AG20443 (cell line): ENCODE measurements at places on chromosomes 1 and 21.

- DNase-seq: no peak
Measured at GRCh38 chr1:216144661-216145450, 278.4 kb downstream of the USH2A start.

DNA sequence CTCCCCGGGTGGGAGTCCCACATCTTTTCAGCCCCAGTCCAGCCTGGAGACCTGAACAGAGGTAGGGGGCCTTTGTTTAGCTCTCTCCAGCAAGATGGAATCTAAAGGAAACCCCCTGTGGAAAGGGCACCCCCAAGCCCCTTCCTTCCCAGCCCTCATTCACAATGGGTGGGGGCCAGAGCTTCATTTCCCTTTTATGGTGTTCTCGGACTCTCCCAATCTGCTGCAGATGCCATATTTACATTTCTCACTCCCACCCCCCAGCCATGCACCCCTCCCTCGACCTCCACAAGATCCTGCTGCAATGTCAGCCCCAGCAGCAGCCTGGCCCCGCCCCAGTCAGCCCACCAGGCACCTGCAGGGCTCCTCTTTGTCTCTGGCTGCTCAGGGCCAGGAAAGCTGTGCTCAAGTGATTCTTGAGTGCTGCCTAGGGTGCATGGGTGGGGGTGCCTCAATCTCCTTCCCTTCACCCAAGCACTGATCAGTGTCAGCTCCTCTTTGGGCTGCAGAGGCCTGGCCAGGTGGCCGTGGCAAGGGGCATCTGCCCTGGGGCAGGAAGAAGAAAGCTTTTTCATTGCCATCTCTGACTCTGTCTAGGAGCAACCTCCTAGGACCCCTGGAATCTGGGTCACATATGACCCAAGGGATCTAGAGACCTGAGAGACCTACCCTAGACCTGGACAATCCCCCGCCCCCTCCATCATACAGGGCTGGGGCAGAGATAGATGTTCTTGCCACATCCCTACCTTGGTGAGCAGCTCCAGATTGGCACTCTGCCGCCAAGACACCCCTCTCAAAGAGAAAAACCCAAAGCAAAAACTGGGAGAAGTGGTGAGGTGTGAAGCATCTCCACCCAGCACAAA, 1.7 kb downstream of the KIF21B start:
- no peak for DNase-seq

DNA sequence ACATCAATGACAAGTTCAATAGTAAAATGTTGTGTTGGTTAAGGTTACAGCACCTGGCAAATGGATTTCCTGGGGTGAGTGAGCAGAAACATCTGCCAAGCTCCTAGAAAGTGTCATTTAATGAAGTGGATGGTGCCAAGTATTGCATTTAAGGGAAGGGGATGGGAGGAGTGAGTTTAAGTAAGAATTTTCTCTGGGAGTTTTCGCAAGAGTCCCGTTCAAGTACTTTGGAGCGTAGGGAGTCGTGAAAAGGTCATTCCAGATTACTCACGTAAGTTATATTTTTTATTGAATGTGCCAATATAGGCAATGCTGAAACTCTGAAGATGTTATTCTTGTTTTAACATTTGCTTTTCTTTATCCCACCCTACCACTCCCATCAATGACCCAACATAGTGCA, 117.4 kb upstream of the RAB3GAP2 start:
- no peak for DNase-seq

DNA sequence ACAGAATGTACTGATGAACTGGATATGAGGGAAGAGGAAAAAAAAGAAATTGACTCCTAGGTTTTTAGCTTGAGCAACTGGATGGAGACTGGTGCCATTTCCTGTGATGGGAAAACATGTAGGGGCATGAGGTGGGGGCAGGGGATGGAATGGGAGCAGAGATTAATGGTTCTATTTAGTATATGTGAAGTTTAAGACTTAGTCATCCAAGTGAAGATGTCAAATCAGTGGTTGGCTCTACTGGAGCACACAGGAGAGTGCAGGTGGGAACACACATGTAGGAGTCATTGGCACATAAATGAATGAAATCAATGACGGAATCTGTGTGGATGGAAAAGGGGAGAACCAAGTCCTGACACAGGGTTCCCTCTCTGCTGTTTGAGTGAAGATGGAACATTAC, 224.4 kb upstream of the COA6 start:
- DNase-seq: no peak

DNA sequence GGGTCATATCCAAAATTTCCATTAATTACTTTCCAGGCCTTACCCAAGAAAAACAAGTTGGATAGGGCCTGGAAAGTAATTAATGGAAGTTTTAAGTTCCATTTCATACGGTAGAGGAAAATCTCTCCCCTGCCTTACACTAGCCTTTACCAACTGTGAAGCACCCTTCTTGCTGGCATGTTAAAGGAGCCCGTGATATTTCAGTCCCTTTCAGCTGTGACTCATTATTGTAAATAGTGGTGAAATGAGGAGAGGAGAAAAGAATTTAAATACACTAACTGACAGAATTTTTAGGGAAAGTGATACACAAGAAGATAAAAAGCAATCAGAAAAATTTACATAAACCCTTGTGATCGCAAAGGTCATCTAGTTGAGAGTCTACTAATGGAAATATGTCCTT, 20.3 kb upstream of the KAZN start:
- peak; percentile 41 for DNase-seq

GRCh38 chr1:160779626-160780397, 16.2 kb upstream of the LY9 start:
- no peak for DNase-seq

GRCh38 chr1:47761201-47761930, 235.8 kb downstream of the TRABD2B start:
- DNase-seq: no peak

DNA sequence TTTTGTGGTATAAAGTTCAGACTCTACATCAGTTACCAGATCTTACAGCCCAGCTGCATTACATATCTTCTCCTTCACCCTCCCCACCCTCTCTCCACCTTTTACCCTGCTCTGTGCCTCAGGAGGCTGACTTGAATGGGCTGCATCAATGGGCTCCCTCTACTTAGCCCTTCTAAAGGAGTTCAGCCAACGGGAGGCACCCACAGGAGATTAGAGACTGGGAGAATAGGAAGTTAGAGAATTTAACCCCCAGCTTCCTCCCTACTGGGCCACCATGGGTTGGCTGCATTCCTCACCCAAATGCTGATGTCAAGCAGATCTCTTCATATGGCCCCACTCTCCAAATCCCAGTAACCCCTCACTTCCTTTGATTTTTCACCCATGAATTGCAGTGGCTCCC, 17.1 kb upstream of the DUSP23 start:
- DNase-seq: no peak

DNA sequence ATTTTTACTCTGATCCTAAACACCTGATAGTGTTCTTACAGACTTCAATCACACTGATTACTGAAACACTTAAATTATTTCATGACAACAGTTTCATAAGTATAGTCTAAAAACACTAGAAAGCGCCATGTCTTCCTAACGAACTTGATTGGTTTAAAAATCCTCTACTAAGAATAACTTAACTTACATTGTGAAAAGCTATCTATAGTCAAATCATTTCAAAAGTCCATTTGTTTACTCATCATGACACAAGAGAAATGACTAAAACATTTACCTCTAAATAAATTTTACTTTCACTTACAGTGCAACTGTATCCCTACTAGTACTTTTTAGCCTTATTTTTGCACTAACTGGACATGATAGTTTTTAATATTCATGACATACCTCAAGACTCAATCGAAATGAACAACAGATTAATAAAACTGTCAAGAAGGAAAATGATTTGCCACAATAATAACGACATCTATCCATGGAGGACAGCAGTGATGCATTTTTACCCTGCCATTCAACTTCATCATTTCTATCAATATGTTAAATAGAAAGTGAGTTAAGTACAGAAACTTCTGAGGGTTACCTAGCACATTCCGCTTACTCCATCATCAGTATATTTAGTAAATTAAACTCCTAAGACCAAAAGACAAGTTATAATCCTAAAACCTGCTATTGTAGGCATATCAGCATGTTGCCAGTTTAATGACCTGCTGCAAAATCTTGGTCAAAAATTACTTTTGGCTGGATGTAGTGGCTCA, 38.4 kb downstream of the AHCTF1 start:
- DNase-seq: no peak

DNA sequence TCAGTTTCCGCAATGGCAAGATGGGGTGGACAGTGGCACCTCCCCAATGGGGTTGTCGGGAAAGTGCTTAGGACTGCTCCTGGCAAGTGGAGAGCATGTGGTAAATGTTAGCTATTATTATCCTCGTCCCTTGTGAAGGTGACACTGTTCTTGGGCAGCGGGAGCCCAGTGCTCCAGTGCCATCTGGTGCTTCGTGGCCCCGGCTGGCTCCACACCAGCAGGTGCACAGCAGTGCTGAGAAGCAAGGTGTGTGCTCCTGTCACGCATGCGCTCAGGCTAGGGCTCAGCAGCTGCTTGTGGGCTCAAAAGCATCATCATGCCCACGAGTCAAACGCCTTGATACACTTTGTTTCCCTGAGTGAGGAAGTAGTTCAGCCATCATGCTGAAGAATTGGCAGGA, 24.9 kb upstream of the KCNC4 start:
- no peak for DNase-seq

DNA sequence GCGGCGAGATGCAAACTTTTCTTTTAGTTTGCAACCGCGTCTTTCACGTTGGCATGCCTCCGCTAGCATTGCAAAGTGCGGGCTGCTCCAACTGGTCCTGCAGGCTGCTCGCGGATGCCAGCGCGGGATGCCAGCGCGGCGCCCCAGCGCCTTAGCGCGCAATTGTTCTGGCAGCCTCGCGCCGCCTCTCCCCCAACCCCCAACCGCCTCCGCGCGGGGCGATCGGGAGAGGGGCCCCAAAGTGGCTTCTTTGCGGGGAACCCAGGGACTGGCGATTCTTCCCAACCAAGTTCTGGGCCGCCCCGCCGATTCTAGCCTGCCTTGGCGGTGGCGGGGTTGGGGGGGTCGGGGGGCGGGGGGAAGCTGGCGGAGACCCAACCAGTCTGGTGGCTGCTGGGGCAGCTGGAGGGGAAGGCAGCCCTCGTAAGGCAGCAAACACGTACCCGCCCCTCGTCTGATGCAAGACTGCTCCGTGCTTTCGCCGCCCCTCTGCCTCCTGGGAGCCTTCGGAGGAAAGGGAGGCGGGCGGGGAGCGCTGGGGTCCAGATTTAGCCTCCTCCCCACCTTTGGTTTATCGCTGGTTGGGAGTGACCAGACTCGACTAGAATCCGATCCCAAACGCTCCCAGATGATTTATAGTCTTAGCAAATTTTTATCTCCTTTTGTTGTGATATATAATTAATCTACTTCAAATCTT, 756 bp downstream of the PHGDH start:
- peak; percentile 91 for DNase-seq

- no peak for DNase-seq
Measured at GRCh38 chr1:56429288-56429687, 150.1 kb downstream of the PLPP3 start.

DNA sequence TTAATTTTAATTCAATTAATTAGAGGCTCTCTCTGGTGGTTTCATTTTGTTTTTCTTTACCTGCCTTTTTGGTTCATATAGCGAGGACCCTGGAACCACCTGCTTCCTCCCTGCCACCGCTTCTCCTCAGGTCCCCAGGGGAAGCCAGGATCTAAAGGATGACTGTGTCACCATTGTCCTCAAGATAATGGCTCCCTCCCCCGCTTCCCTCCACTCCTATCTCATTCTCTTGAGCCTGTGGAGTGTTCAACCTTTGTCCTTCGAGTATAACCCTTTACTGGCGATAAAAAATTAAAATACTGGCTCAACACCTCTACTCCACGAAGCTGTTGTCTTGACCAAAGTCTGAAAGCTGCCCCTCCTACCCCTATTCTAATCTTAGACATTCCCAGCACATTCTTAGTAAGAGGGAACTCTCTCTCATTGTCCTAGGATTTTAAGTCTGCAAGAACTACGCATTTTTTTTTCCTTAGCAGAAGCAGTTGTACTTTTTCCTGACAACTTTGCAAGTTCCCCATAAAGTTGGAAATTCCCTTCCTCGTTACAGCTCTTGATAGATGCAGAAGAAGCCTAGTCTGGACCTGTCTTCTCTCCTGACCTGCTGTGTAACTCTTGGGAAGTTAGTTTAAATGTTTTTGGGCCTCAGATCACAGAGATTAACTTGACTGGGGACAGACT, 12.6 kb upstream of the MAPKAPK2 start:
- DNase-seq: no peak

GRCh38 chr1:58780836-58781452, 2.9 kb downstream of the JUN start:
- no peak for DNase-seq
